ENCODE measurements at places on chromosomes 11 and 22.

- no peak for DNase-seq
These were observed 40.3 kb upstream of the OR5D13 start for GRCh38 chr11:55732936-55733335.

DNA sequence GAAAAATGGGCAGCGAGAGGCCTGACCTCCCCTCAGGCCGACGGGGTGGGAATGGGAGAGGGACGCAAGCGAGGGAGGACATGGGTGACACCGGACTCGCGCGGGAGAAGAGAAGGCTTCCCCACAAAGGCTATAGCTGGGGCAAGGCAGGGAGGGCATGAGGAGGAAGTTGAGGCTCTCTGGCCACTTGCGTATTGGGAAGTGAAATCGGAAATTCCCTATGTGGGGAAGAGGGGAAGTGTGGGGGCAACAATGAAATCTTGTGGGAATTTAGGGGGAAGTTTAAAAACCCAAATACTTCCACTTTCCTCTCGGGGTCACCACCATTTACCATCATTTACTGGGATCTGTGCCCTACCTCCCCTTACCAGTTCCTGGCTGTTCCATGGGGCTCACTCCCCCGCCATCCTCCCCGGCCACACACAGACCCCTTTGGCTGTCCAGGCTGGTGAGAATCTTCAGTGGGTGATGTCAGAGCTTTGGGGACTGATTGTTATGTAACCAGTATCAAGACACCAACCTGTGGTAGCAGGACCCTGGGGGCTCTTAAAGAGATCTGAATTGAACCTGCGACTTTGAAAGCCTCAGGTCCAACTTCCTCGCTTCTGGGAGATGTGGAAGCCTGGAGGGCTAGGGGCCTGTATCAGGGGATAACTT, 951 bp upstream of the EHD1 start:
- DNase-seq, result no peak

DNA sequence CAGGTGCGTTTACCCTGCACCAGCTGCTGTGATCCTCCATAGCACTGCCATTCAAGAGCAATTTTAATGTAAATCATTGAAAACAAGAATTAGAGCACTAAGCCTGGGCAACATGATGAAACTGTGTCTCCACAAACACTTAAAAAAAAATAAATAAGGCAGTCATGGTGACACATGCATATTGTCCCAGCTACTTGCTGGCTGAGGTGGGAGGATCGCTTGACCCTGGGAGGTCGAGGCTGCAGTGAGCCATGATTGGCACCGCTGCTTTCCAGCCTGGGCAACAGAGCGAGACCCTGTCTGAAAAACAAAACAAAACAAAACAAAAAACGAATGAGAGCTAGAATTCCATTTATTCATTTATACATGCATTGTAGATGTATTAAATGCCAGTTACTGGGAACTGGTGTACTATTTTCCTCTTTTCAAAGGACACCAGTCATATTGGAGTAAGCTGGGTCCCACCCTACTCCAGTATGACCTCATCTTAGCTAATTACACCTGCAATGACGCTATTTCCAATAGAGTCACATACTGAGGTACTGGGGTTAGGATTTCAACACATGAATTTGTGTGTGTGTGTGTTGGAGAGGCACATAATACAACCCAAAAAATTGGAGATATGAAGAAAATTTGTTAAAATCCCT, 101.9 kb downstream of the MICAL2 start:
- no peak for DNase-seq

- DNase-seq, result no peak
These were observed 98.7 kb upstream of the SORL1-AS1 start for GRCh38 chr11:121551463-121551862.

GRCh38 chr11:125063429-125064043, 431 bp downstream of the SLC37A2 start:
- no peak for DNase-seq

DNA sequence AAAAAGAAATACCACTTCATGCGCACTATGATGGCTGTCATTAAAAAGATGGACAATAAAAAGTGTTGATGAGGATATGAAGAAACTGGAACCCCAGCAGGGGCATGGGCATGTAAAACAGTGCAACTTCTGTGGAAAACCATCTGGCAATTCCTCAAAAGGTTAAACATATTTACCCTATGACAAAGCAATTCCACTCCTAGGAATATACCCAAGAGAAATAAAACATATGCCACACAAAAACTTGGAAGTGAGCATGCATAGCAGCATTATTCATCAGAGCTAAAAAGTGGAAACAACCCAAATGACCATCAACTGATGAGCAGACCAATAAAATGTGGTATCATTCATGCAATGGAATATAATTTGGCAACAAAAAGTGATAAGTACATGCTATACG, 50.1 kb downstream of the LRRC32 start:
- no peak for DNase-seq
